ENCODE measurements at places on chromosomes 12 and 14.

DNA sequence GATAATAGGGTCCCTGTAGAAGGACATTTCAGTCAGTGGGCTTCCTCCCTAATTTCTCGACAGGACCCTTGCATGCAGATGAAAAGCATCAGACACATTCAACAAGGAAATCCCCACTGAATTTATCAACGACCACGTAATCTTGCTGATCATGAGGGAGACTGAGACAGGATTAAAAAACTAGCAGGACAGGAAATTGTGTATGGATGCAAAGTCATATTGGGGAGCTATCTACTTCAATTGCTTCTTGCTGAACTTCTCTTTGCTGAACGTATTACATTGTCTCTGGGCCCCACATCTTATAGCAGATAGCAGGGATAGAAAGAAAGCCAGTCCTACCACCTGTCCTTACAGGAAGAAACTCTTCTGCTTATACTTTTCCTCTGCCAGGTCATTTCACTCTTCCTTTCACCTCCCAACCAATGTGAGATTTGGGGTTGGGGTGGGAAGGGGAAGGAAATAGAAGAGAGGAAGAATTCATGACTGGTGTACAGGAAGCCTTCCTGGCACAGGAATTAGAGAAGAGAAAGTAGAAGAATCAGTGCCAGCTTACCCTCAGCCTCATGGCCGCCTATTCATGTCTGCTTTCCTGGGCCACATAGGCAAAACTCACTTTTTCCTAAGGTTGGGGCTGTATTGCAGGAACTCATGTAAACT lies 333.3 kb downstream of the ZFP36L1 start:
- DNase-seq: no peak

- DNase-seq: no peak
Observed at GRCh38 chr12:103875666-103876065, 34.6 kb upstream of the NT5DC3 start.

- DNase-seq: no peak
Observed at GRCh38 chr12:103929784-103930033, 501 bp upstream of the HSP90B1 start.

GRCh38 chr14:70077720-70078119 lies 111.0 kb downstream of the SLC8A3 start:
- DNase-seq: no peak

DNA sequence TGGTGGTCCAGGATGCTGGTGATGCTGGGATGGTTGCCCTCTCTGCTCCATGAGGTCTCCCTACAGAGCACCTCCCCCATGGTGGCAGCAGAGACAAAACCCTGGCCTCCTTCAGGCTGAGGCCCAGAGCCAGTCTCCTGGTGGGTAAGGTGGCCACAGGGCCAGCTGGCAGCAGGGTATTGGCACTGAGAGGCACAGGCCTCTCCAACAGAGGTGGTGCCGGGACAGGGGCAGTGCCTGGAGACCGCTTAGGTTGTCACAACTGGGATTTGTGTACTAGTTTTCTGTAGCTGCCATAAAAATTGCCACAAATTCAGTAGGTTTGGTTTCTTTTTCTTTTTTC lies 6.1 kb upstream of the MTA1 start:
- DNase-seq: no peak

DNA sequence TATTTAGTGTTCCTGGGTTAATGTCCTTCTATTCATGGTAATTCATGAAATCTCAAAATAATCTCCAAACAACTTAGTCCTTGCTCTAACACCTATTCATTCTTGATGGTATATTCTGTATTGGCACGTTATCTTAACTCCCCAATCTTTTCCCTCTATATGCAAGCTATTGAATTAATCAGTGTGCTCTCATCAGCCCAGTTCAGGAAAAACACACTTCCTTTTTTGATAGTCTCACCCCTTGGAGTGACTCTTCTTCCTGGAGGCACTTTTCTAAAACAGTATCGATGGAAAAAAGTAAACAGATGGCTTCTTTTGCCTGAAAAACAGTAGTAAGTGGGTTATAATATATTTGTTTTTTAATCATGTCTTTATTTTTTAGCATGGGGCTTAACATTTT lies 28.6 kb downstream of the TULP3 start:
- no peak for DNase-seq

GRCh38 chr12:1115484-1116231 lies 124.6 kb downstream of the ERC1 start:
- no peak for DNase-seq

GRCh38 chr14:23119363-23120327 lies 590 bp upstream of the CEBPE start:
- peak; percentile 12 for DNase-seq

DNA sequence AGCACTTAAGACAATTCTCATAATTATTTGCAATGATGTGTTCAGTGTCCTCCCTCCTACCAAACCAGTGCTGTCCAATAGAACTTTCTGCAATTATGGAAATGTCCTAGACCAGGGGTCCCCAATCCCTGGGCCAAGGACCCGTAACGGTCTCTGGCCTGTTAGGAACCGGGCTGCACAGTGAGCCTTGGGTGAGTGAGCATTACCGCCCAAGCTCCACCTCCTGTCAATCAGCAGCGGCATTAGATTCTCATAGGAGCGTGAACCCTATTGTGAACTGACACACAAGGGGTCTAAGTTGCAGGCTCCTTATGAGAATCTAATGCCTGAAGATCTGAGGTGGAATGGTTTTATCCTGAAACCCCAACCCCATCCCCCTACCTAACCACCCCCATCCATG lies 3.9 kb downstream of the SVOP start:
- DNase-seq: no peak

DNA sequence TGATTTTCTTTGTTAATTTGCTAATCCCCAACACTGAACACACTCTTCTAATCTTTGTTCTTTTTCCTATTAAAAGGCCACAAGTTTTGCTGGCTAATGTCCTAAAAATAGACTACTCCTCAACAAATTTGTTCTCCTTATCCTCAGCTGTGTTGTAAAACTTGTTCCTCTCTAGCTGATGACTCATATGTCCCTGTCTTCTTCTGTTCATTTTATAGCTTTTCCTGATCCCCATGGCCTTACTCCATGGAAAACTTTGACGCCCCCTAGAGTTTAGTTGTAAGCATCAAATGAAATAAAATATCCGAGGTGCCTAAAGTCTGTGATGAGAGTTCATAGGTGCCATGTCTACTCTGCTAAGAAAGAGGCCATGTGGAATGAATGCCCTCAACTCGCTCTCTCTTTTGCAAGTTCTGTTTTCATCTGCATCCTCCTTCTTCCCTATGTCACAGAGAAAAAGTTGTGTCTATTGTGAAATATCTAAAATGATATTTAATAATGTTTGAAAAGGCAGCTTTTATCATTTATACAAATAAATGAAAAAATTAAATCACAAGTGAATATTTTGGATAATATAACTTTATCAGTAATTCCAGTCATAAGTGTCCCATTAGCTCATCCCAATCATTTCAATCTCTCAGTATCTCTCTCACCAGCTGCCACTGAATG lies 237.9 kb downstream of the IPO8 start:
- no peak for DNase-seq

GRCh38 chr14:90005441-90005840 lies 49.7 kb downstream of the TDP1 start:
- no peak for DNase-seq

DNA sequence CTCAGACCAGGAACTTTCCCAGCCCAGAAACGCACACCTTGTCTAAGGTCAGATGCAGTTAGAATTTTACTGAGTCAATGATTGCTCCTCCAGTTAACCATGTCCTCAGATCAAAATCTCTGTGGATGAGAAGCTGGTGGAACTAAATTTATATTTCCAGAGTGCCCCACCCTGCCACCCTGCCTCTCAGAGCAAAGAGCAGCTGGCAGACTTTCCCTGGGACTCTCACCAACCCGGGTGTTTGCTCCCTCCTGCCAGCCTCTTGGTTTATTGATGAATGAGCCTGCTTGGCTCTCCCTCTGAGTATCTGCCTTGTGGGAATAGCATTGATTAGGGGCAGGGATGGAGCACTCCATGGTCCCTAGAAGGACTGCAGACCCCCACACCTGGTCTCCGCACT lies 5.9 kb upstream of the KRT1 start:
- no peak for DNase-seq

- DNase-seq: no peak
Observed at GRCh38 chr14:90518941-90519256, 122.1 kb downstream of the CALM1 start.

GRCh38 chr14:98951031-98951430 lies 321.0 kb downstream of the BCL11B start:
- DNase-seq: no peak

DNA sequence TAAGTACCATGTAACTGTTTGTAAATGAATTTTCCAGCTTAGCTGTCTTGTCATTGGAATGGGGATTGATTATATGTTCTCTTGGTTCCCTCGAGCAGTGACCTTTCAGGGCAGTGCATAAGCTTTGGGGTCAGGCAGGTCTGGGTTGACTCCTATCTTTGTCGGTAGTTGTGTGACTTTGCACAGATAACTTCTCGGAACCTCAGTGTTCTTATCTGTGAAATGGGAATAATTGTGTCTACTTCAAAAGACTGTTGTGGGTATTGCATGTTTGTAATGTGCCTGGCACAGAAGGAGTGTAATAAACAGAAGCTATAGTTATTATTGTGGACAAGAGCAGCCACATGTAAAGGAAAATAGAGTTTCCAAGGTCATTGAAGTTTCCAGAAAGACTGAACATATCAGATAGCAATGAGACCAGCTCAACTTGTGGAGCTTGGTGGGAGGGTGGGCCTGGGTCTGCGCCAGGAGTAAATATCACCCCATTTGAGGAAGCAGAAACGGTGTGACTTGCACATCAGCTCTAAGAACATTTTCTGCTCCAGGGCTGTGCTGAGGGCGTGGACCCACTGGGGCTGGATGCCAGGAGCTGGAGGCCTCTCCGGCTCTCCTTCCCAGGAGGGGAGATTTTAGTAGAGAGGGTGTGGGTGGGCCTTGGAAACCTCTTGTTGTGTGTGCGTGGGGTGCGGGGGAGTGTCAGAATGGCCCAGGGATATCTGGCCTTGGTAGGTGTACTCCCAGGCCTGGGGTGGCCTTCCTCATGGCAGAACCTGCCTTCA lies 19.7 kb downstream of the FOS start:
- DNase-seq: no peak

Data from activated T-helper 1 cell treated with anti-CD3 and anti-CD28 coated beads, Interleukin-2, amount 50 U/mL, for 16 hours (primary cell).